A549 (cell line): ENCODE measurements at places on chromosomes 3 and 15.

DNA sequence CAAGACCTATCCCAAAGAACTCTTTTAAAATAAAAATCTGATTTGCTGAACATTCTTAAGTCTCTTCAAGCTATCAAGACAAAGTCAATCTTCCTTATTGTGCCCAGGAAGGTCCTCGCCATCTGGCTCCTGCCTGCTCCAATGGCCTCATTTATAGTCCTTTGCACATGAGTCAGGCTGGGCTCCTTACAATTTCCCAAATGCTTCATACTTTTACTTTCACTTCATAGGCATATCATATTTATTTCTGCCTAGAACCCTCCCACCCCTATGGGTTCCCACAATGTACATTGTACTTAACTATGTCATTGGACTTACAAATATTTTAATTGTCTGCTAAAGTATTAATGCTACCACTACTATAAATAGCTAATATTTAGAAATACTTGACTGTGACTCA lies 9.1 kb downstream of the THRB start:
- DNase-seq: no peak

- no peak for DNase-seq
Measured at GRCh38 chr15:101025501-101025885, 106.3 kb downstream of the LRRK1 start.

- no peak for DNase-seq
Measured at GRCh38 chr3:97487587-97487986, 277.0 kb upstream of the ARL6 start.

- DNase-seq: peak; percentile 20
Measured at GRCh38 chr3:171883893-171884279, 40.7 kb downstream of the TMEM212 start.

DNA sequence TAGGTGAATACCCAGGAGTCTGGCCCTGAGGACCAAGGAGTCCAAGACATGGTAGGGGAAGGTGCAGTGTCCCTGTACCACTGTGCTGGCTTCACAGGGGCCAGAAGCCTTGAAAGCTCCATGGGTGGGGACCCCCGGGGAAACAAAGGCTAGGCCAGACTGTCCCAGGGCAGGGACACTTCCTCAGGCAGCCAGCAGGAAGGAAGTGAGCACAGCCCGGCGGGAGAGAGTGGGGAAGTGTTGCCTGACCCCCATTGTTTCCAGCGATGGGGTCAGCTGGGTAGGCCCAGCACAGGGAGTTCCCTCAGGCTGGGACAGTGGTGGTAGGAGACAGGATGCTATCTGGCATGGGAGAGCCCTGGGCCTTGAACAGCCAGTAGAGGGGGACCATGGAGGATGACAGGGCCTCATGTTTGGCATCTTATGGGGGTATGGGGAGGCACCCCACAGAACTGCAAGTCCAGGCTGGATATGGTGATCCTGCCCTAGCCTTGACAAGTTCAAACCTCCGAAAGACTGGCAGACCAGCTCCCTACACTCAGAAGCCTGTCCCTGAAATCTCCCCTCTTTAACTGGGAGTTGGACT lies 1.2 kb upstream of the HYAL2 start:
- DNase-seq: no peak

DNA sequence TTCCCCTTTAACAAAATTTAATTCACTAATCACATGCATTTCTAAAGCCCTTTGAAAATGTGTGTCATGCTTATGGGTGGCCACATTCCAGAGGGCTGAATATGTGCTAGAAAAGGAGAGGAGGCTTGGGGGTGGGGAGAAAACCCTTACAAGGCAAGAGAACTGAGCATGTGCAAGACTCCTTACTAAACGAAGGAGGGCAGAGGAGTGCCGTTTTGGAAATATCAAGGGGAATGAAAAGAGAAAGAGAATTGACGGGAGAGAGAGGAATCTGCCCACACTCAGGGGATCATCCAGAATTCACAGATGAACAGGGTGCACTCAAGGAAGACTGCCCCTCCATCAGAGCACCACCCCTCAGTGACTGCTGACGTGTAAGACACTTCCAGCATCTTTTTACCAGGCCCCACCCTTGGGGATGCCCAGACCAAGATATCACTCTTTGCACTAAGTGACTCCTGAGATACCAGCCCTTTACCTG lies 37.9 kb upstream of the TSC22D2 start:
- DNase-seq: peak; percentile 71

DNA sequence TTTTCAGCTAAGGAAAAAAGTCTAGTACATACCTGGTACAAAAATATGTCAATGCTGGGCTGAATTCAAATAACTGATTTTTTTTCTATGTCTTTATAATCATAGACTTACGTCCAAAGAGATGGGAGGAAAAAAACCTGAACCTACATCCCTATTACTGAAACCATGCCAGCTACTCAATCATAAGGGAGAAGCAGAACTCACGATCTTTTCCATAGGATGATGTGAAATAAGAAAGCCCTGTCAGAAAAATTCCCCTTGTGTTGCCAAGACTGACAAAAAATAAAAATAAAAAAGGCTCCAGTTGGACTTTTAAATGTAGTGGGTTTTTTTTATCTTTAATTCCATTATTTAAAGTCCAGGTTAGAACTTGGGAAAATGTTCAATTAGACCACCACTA lies 3.3 kb downstream of the MSL2 start:
- DNase-seq: no peak

DNA sequence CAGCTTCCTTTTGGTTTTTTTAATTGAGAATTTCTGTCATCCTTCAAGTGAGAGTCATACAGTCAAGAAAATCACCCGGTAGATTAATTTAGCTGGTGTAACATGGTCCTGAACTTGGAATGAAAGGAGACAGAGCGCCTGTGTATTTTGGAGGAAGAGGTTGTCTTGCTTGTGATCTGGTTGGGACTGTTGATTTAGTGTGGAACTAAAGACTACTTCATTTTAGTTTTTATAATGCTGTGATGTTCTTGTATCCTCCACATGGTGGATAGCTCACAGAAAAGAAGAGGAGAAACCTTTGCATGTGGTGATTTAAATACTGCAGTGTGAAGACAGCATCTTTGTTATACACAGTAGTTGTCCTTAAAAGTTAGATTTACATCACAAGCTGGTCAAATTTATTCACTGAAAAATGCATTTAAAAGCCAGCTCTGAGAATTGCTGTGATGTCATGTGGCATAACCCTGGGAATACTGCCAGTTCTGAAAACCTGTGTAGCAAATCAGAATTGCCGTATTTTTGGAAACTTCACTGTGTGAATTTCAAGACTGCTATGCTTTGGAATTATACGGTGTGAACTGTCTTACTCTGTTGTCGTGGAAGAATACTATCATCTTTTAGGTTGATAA lies 268.5 kb downstream of the PTPRG start:
- DNase-seq: no peak

- no peak for DNase-seq
Measured at GRCh38 chr15:40958723-40959122, 5.5 kb downstream of the CHAC1 start.

GRCh38 chr3:43435706-43436105 lies 149.4 kb downstream of the SNRK start:
- DNase-seq: no peak

DNA sequence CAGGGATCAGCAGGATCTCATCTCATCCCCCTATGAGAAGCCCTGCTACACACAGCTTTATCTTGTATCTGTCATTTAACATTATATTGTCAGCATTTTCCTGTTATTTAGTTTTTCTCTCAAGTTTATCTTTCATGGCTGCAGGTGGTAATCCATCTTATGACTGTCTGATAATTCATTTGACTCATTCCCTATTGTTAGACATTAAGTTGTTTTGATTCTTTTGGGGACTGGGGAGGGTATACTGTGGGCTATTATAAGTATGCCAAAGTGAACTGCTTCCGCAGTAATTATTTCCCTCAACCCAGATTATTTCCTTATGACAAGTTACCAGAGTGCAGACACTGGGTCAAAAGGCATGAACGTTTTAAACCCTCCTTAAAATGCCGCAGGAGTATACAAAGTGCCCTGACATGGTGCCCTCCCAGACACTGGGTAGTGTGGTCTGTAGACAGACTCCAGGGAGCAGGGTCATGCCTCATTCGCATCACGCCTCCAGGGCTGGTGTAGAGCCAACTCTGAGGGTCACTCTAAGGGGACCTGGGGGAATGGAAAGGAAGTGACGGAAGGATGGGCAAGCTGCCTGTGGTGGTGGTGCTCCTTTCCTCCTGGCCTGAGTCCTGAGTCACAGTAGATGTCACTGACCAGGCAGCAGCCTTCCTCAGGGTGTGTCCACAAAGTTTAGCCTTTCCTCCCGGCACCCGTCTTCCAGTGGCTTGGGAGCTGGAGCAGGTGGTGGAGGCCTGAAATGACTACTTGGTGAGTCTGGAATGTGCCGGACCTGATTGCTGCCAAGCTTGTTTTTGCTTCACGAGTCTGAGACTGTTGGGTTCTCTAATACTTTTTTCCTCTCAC lies 11.6 kb downstream of the GPR160 start:
- DNase-seq: no peak

GRCh38 chr3:176362191-176362731 lies 835.0 kb downstream of the TBL1XR1 start:
- DNase-seq: no peak
